Endothelial cell of umbilical vein (primary cell): ENCODE measurements at places on chromosomes 3 and 15. TPM values are rescaled to one million over a fixed set of nuclear protein-coding genes. Genes with fewer than 3 reads are reported as not detected.

GRCh38 chr3:194874206-194874605, 188.5 kb downstream of the FAM43A start:
- no peaks in the 10 kb centered on the region for H3K27me3 ChIP-seq
- no peak for DNase-seq
- no peak overlapping the region for H3K4me3 ChIP-seq
- H3K36me3 ChIP-seq, result no peaks in the 10 kb centered on the region

TAMM41 gene
- 25.1 and 29.7 TPM in 2 replicates for total RNA-seq

LSMEM2 gene
- not detected in 2 replicates for total RNA-seq

DNA sequence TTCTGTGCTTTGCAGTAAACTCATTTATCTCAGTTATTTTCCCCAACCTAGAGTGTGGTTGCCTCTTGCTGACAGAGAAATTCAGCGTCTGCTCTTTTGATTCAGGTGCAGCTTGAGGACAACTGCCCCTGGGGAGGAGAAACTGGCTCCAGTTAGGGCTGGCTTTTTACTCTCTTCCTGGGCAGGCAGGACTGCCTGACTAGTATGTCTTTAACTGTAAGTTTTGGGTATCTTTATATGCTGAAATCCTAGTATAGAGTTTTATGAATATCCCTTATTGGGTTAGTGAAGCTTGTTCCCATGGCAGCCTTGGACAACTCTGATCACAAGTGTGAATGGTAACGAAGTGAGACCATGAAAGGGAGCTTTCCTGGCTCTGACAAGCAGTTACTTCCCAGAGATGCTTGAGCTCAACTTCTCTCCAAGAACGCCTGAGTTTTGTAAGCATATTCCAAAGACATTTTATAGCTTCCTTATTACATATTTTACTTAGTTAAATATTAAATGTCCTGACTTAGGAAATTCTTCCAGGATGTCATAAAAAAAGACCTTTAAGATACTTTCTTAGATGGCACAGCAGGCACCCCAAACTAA, 27.1 kb downstream of the CCNB2 start:
- H3K27ac ChIP-seq, result no peak overlapping the region
- DNase-seq, result no peak
- peaks cover 12% of the 10 kb centered on the region for H3K36me3 ChIP-seq
- H3K27me3 ChIP-seq, result no peaks in the 10 kb centered on the region
- no peak overlapping the region for H3K4me3 ChIP-seq

- no peaks in the 10 kb centered on the region for H3K27me3 ChIP-seq
- no peaks in the 10 kb centered on the region for H3K36me3 ChIP-seq
- H3K4me1 ChIP-seq, result peaks cover 3% of the 10 kb centered on the region
- DNase-seq, result peak; percentile 72
- H3K27ac ChIP-seq, result no peak overlapping the region
Observed at GRCh38 chr3:152175528-152175889, 93.2 kb upstream of the MBNL1 start.

CDCP1 gene
- 0.22 TPM in 1 of 2 replicates, not detected in the other for total RNA-seq

DNA sequence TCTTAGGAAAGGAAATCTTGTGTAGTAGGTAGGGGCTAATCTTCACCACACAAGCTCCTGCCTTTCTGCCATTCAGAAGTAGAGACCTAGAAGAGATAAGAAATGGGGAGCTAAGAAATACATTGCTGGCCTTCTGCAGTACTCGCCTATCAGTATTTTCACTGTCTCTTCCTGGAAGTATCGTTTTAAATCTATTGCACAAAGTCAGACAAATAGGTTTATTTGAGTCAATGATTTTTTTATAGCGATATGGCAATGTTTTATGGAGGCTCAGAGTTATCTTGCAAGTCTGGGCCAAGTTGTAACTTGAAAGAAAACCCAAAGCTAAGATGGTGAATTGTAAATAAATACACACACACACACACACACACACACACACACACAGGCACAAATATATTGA, 103.8 kb downstream of the PTPRG start:
- H3K36me3 ChIP-seq, result no peaks in the 10 kb centered on the region
- no peaks in the 10 kb centered on the region for H3K27me3 ChIP-seq
- no peak for DNase-seq

DNA sequence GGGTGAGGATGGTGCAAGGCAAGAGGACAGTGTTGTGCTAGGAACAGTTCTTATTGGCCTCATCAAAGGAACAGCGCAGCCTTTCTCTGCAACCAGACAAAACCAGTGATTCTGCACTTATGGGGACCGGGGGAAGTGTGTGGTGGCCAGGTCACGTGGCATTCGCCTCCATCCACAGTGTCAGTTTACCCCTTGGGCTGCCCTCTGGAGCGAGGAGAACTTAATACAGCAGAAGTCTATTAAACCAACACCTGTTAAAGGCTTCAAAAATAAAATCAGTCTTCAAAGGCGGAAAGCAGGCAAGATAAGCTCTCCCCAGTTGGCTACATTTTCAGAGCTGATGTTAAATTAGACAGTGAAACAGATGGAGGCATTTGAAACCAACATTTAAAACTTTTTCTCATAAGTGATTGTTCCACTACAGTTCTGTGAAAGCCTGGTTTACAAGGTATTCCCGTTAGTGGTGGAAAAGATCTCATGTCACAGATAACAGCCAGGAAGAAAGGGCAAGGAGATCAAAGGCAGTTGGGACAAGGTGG, 75.2 kb downstream of the LRIG1 start:
- no peaks in the 10 kb centered on the region for H3K27me3 ChIP-seq
- no peak for DNase-seq
- peaks cover 23% of the 10 kb centered on the region for H3K4me1 ChIP-seq
- no peak overlapping the region for H3K4me3 ChIP-seq

DHFR2 gene
- 2.1 and 2.2 TPM in 2 replicates for total RNA-seq

GRCh38 chr15:81091889-81092558, 42.0 kb upstream of the CFAP161 start:
- H3K4me3 ChIP-seq, result no peak overlapping the region
- peak overlapping the region; percentile 51 for H3K27ac ChIP-seq
- H3K4me1 ChIP-seq, result peaks cover 14% of the 10 kb centered on the region
- no peaks in the 10 kb centered on the region for H3K27me3 ChIP-seq
- DNase-seq, result peak; percentile 95

TNFAIP8L3 gene
- 36.9 and 38.3 TPM in 2 replicates for total RNA-seq
